ENCODE measurements at places on chromosomes 13 and 19.

GRCh38 chr19:35167251-35168119, 12.9 kb downstream of the FXYD5 start:
- DNase-seq, result no peak

- peak; percentile 68 for DNase-seq
Measured at GRCh38 chr19:13154911-13155471, 4.8 kb downstream of the IER2 start.

GRCh38 chr19:48540110-48540509, 11.9 kb upstream of the SULT2B1 start:
- DNase-seq, result no peak

- DNase-seq, result no peak
Measured at GRCh38 chr13:80001510-80001842, 339.4 kb downstream of the SPRY2 start.

- peak; percentile 23 for DNase-seq
Measured at GRCh38 chr19:4233282-4233853, 4.0 kb downstream of the EBI3 start.

- no peak for DNase-seq
Measured at GRCh38 chr13:44184740-44185139, 188.9 kb upstream of the SERP2 start.

DNA sequence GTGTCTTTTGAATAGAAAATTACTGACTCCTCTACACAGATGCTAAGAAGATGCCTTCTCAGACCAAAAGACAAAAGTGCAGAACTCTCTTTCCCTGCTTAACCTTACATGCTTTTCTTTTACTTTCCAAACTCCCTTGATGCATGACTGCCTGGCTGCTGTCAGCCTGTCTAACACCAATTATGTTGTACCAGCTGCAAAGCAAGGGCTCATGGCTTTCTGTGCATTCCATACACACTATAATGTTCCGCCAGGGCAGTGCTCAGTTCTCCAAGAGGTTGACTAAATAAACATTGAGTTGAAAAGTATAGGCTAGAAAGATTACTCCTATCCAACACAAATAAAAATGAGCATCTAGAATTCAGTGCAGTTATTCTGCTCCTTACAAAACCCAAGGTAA, 330.4 kb upstream of the NBEA start:
- no peak for DNase-seq

DNA sequence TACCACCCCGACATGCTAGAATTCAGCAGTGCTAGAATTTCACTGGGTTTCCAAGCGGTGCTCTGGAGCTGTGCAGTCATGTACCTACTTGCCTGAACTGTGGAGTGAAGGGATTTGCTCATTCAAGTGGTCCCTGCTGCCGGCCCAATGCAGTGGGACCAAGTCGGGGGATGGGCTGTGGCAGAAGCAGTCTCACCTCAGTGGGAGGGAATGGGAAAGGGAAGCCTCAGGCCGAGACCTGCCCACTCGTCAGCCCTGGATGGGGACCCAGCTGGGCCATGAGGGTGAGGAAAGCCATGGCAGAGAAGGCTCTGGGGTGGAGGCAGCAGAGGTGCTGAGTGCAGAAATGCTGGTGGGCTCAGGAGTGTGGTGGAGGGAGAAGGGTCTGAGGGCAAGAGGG, 14.9 kb downstream of the KLHL26 start:
- DNase-seq, result no peak

DNA sequence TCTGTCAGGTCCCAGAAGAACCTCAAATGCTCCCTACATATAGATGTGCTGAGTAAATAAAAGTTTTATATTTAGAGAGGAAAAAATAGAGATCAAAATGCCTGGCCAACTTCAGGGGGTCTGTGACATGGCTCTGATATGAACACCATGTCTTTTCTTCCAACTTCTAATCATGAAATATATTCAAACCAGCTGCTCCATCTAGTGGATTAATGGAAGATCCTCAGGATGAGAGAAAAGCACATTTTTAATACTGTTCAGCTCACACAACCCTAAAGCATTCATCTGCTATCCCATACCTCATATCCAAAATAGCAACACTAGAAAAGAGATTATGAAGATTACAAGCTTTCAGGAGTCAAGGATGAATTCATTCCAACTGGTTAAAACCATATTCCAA, 56.0 kb upstream of the DOCK9 start:
- no peak for DNase-seq

- DNase-seq, result no peak
Measured at GRCh38 chr19:14603990-14604387, 21.1 kb downstream of the CLEC17A start.

DNA sequence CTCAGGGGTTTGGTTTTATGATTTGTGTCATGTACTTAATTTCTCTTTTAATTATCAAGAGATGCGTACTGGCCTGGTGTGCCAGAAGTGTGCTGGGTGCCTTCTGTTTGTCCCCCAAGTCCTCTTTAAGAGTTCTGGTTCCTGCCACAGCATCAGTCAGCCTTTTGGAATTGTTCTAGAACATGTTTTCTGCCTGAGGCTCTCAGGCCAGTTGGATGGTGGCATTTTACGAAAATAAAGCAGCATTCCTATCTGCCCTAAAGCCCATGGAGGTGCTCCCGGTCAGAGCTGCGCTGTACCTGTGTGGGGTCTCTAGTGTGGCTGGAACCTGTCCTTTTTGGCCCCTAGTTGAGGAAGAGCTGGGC, 54.1 kb downstream of the TSSK6 start:
- DNase-seq, result no peak

- no peak for DNase-seq
Measured at GRCh38 chr19:14061081-14061749, 661 bp downstream of the PALM3 start.

DNA sequence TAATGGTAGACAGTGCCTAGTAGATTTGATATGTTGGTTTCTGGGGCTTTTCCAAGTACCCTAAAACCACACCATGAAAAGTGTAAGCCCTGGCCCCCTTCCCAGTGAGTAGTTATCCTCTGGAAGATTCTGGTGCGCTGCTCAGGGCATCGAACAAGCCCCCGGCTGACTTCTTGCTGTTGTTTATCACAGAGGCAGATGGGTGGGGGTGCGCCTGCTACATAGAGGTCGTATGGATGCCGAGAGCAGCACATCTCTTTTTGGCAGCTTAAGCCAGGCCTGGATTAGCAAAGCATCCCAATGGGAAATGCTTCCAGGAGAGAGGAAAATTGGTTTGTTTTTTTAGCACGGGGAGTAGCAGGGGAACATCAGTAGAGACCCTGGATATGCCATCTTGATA, 26.3 kb upstream of the SPATA13 start:
- no peak for DNase-seq

GRCh38 chr19:55066107-55066709, 3.3 kb upstream of the RDH13 start:
- DNase-seq, result no peak

DNA sequence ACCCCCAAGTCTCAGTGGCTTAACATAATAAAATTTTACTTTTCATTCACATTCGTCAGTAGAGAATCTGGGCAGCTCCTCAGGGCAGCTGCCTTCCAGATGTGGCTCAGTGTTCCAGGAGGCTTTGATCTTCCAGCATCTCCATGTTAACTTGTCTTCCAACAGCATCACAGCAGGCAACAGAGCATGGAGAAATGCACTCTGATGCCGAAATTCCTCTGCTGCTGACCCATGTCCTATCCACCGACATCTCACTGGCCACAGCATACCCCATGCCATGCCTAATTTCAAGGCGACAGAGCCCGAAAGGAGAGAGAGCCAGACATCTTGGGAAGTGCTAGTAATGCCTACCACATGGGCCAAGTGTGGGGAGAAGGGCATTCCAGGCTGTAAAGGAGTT, 64.9 kb upstream of the MEDAG start:
- no peak for DNase-seq

DNA sequence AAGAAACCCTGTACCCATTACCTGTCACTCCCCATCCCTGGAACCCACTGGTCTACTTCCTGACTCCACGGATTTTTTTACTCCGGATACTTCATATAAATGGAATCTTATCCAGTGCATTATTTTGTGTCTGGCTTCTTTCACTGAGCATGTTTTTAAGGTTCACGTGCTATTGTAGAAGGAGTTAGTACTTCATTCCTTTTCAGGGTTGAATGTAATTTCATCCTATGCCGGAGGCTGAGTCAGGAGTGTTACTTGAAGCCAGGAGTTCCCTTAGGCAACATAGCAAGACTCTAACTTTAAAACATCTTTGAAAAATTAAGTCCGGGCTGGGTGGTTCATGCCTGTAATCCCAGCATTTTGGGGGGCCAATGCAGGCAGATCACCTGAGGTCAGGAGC, 17.9 kb upstream of the ELAVL1 start:
- DNase-seq, result no peak

DNA sequence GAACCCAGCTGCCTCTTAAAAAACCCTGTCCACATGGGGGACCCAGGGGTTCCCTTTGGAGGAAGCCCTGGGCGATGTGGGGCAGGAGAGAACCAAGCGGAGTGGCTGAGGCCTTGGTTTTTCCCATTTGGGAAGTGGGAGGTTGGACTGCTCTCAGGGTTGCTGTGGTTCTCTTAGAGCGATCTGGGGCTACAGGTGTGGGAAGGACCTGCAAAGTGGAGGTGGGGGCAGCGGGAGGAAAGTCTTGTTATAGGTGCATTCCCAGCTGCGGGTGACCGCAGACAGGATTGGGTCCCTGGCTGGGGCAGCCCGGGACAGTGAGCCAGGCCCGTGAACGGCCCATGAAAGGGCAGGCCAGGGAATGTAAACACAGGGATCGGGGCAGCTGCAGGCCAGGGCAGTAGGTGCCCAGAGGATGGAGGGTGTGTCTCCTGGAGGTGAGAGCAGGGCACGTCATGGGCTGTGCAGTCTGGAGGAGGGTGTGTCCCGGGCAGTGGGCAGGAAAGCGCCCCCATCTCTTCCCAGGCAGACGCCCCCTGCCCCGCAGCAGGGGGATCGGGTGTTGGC, 814 bp downstream of the SLC25A23 start:
- no peak for DNase-seq

GRCh38 chr19:36245210-36246005, 30.5 kb downstream of the ZNF146 start:
- DNase-seq, result no peak

DNA sequence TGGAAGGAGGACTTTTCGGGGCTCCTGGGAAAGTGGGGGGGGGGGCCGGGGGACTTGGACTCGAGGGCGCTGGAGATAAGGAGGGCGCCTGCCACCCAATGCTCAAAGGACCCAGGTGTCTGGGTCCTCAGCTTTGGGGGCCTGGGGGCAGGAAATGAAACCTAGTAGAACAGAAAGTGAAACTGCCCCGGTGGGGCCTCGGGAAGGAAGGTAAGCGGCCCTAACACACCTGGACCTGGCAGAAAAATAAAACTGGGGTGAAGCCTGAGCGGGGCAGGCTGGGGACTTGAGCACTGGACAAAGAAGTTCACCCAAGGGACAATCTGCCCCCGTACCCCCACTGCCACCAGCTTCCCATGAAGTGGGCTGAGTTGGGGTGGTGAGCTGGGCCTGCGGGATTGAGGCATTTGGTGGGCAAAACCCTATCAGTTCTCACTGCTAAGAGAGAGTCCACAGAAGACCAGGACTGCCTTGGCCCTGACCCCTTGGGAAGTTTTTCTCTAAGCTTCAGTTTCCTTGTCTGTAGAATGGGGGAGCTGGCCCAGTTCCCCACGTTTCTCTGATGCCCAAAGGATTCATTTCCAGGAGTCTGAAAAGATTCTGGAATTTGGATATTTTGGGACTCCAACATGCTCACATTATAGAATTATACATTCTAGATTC, 2.3 kb downstream of the PRKD2 start:
- DNase-seq, result peak; percentile 50

- peak; percentile 98 for DNase-seq
Measured at GRCh38 chr19:43754503-43755255, at the start of gene SMG9. TSS of gene SMG9 (minus strand) at chr19:43754962. CDS start at chr19:43750741, 4,221 bp downstream.

DNA sequence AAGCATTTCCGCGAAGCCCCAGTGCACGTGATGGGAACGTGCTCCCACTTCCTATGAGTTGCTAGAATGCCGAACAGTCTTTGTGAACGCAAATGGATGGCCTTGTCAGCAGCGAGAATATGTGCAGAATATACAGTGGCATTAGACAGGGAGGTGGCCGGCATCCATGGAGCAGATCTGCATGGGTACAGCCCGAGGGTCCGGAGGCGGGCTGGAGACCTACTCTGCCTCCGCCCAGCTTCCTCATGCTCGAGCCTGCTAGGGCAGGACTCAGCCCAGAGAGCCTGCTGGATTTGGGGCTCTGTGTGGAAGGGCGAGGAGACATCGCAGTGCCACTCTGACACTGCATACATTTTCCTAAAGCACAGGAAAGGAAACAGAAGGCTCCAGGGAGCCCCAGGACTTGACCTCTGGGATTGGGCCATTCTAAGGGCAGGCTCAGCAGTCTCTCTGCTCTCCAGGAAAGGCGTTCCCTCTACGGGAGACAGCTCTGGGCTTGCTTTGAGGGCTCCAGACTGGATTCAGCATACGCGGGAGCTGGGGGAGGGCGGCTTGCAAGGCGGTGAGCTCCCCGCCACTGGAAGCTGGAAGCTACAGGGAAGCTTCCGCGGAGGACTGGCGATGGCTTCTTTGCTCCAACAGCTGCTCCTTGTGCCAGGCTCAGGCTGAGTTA, 55.9 kb upstream of the UQCRFS1 start:
- no peak for DNase-seq

GRCh38 chr19:7787141-7787540, 24.1 kb downstream of the CLEC4M start:
- DNase-seq, result no peak

DNA sequence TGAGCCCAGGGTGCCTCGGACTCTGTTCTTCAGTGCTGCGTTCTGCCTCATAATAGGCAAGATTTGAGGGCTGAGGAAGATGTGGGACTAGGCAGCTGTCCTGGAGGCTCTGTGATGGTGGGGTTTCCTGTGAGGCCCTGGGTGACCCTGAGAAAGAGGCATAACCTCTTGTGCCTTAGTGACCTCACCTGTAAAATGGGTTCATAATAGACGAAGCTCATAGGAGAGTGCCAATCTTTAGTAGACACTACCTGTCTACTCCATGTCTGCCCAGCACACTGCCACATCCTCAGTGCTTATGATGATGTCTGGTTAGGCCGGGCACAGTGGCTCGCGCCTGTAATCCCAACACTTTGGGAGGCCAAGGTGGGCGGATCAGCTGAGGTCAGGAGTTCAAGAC, 23.4 kb downstream of the RRAS start:
- no peak for DNase-seq

DNA sequence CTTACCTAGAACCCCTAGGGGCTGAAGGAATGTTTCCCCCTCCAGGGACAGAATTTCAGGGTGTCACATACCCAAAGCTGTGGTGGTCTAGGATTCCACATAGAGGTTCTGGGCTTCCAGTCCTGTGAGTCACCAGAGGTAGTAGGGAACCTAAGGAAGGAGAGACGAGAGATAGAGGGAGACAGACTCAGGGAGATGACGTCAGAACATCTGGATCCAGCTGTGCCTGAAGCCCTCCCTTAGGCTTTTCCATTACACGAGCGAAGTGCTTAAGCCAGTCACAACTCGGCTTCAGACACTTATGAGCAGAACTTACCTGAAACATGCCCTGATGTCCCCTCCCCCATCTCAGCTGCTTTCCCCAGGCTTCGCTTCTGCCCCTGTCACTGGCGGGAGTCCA, 11.8 kb upstream of the SELENOW start:
- no peak for DNase-seq

GRCh38 chr13:30804474-30804873, 69.1 kb downstream of the ALOX5AP start:
- no peak for DNase-seq

GRCh38 chr13:43994999-43995859, 115.5 kb downstream of the LACC1 start:
- DNase-seq, result no peak

GRCh38 chr13:40350283-40350992, 316.0 kb downstream of the FOXO1 start:
- no peak for DNase-seq

GRCh38 chr19:45906221-45906620, 3.8 kb upstream of the MYPOP start:
- DNase-seq, result no peak
